ENCODE measurements at places on chromosomes 13 and 19. TPM values are rescaled to one million over a fixed set of nuclear protein-coding genes. Genes with fewer than 3 reads are reported as not detected.

MTMR6 gene
- total RNA-seq, result 21.5 TPM

NOP53 gene
- total RNA-seq, result 56.9 TPM

S1PR4 gene
- total RNA-seq, result not detected

ZNF221 gene
- 13.0 TPM for total RNA-seq

ITM2B gene
- total RNA-seq, result 340 TPM

FFAR2 gene
- not detected for total RNA-seq

C19orf81 gene
- not detected for total RNA-seq

MAN2B1 gene
- total RNA-seq, result 60.9 TPM

TNNI3 gene
- not detected for total RNA-seq

F7 gene
- total RNA-seq, result not detected

SCEL gene
- total RNA-seq, result not detected

CALM3 gene
- total RNA-seq, result 185 TPM

TMEM238 gene
- total RNA-seq, result 0.23 TPM

IL12RB1 gene
- 0.33 TPM for total RNA-seq
